ENCODE measurements at places on chromosomes 6 and 20. TPM values are rescaled to one million over a fixed set of nuclear protein-coding genes. Genes with fewer than 3 reads are reported as not detected.
A peak's percentile ranks its signal among the peaks of the same experiment; 100 is the strongest.

GMDS gene
- 37.7 TPM for total RNA-seq

RPN2 gene
- total RNA-seq, result 157 TPM

GRCh38 chr6:137646484-137646883 is 152.3 kb upstream of the OLIG3 start:
- no peak overlapping the region for H3K27ac ChIP-seq
- no peaks in the 10 kb centered on the region for H3K36me3 ChIP-seq
- no peak for DNase-seq
- peaks cover 6% of the 10 kb centered on the region for H3K4me1 ChIP-seq
- no peaks in the 10 kb centered on the region for H3K27me3 ChIP-seq
- H3K4me3 ChIP-seq, result no peak overlapping the region

DNA sequence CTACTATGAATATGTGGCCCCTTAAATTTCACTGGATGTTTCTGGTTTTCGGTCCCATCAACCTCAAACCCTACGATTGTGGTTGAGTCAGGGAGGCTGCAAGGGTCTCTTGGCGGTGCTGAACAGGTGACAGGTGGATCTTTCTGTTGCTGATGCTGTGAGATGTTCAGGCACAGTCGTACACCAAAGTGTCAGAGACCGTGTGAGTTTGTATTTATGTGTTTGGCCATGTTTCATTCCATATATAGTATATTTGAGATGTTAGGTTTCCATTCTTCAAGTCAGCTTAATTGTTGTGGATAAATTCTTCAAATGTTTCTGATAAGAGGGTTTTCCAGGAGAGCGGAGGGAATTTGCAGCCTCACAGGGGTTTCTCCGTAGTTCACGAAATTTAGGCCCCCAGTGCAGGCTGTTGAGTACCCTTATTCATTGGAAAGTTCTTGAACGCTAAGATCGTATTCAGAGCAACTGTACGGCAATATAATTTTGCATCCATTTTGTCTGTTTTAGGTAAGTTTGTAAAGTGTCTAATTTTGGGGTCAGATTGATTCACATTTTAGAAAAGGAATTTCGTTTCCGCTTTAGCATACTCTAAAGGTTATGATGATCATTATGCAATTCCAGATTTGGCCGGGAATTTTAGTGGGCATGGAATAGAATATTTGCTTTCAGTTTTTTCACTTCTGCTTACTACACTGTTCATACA is 1.2 kb downstream of the TAB2 start:
- H3K27ac ChIP-seq, result peak overlapping the region; percentile 66
- no peaks in the 10 kb centered on the region for H3K36me3 ChIP-seq
- peaks cover 7% of the 10 kb centered on the region for H3K4me1 ChIP-seq
- no peaks in the 10 kb centered on the region for H3K27me3 ChIP-seq
- peak overlapping the region; percentile 77 for H3K4me3 ChIP-seq

- DNase-seq, result no peak
- H3K36me3 ChIP-seq, result no peaks in the 10 kb centered on the region
- H3K27me3 ChIP-seq, result no peaks in the 10 kb centered on the region
- H3K27ac ChIP-seq, result peak overlapping the region; percentile 98
- H3K4me1 ChIP-seq, result peaks cover 86% of the 10 kb centered on the region
These were observed 91.5 kb downstream of the HIVEP2 start for GRCh38 chr6:142853244-142854180.

DNA sequence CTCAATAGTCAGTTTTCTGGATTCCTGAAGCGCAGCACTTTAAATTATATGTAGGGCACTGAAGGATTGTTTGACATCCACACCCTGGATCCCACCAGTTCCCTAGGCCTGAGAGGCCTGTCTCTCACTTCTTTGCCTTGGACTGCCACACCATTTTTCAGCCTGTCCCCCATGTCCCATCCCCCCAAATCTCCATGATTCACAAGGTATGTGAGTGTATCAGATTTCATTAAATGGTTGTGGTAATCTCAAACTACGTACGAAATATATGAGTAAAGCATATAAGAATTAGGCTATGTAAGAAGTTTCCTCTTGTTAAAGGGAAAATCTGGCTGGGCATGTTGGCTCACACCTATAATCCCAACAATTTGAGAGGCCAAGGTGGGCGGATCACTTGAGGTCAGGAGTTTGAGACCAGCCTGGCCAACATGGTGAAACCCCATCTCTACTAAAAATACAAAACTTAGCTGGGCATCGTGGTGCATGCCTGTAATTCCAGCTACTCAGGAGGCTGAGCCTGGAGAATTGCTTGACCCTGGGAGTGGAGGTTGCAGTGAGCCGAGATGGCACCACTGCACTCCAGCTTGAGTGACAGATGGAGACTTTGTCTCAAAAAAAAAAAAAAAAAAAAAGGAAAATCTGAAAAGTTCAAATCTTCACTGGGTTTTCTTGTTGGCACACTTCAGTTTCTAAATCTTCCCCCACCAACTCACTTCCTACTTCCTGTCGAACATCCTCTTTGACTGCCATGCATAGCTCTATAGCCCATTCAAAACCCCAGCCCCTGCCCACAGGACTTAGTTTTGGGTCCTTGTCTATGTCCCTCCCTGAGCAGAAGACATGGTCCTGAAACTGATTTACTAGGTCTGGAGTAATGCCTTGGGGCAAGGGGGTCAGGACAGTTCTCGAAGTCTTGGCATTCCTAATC is 97.3 kb upstream of the SHLD1 start:
- H3K36me3 ChIP-seq, result no peaks in the 10 kb centered on the region
- peaks cover 59% of the 10 kb centered on the region for H3K4me1 ChIP-seq
- no peak for DNase-seq
- H3K4me3 ChIP-seq, result no peak overlapping the region
- H3K27ac ChIP-seq, result peak overlapping the region; percentile 95
- H3K27me3 ChIP-seq, result no peaks in the 10 kb centered on the region

SLC35F1 gene
- total RNA-seq, result not detected

DNA sequence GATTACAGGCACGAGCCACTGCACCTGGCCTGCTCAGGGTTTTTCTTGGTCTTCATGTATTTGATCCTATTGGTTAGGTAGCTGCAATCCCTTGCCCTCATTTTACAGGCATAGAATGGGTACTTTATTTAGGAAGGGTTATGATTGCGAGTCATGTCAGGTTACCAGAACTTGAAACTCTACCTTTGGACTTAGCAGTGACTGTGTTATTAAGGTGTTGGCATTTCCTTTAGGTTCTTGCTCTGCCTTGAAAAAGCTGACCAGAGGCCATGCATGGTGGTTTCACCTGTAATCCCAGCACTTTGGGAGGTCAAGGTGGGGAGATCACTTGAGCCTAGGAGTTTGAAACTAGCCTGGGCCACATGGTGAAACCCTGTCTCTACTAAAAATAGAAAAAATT is 24.5 kb downstream of the JARID2 start:
- H3K4me3 ChIP-seq, result no peak overlapping the region
- H3K4me1 ChIP-seq, result peaks cover 44% of the 10 kb centered on the region
- no peaks in the 10 kb centered on the region for H3K27me3 ChIP-seq

ABHD16B gene
- total RNA-seq, result not detected

AKAP12 gene
- total RNA-seq, result 0.72 TPM

DNA sequence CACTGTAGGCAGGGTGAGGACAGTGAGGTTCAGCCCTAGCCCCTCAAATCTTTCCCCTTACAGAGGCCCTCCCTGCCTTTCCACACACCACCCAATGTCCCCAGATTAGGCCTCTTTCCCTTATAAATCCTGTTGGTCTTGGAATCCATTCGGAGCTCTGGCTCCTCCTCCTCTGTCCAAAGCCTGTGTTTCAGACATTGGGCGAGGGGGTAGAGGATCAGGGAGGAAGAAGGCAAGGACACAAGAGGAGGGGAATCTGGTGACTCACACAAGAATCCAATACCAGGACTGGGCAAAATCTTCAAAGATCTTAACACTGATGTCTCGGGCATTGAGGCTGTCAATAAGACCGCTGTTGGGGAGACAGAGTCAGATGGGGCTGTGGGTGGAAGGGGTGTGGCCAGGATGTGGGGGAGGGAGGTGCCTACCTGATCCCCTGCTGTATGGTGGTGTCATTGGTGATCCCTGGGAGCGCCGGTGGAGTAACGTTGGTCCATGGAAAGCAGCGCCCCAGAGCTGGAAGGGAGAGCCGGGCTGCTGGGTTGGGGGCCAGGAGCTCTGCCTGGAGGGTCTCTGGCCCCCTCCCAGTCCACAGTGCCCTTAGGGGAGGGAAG is 7.6 kb downstream of the SLC44A4 start:
- no peak overlapping the region for H3K4me3 ChIP-seq
- H3K27ac ChIP-seq, result no peak overlapping the region
- no peaks in the 10 kb centered on the region for H3K27me3 ChIP-seq
- H3K4me1 ChIP-seq, result no peaks in the 10 kb centered on the region

DNA sequence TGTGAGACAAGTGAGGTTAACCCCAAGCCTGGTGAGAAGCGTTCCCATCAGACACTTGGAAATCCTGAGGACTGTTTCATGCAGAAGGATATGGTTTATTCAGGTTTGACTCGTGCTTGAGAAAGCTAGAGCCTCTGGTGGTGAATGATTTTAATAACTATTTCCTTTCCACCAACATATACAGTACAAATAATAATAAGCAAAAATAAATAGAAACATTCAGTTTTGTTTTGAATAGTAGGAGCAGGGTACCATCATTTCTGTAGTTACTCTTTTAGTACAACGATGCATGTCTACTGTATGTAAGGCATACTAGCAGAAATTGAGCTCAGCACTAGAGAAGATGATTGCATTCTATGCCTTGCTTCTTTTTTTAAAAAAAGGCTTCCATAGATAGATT is 33.5 kb downstream of the PLG start:
- peaks cover 35% of the 10 kb centered on the region for H3K4me1 ChIP-seq
- H3K27me3 ChIP-seq, result no peaks in the 10 kb centered on the region
- H3K4me3 ChIP-seq, result no peak overlapping the region

- peaks cover 3% of the 10 kb centered on the region for H3K27me3 ChIP-seq
- H3K36me3 ChIP-seq, result no peaks in the 10 kb centered on the region
- H3K4me1 ChIP-seq, result peaks cover 3% of the 10 kb centered on the region
- no peak within 1 kb of the TSS for H3K27ac ChIP-seq
These were observed at the start of gene NKAIN2 for GRCh38 chr6:123803504-123804013. Gene NKAIN2 (plus strand): TSS chr6:123803865.

DNA sequence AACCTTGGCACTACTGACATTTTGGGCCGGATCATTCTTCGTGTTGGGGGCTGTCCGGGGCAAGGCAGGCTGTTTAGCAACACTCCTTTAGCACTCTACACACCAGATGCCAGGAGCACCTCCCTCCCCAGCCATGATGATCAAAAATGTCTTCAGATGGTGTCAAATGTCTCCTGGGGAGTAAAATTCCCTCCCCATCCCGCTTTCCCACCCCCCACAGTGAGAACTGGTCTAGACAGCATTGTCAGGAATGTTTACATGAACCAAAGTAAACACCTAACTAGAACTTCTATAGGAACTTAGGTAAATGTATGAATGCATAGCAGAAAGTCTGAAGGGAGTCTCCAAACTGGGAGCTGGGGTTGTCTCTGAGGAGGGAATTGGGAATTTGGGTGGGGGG is 70.0 kb upstream of the TOP1 start:
- no peaks in the 10 kb centered on the region for H3K36me3 ChIP-seq
- no peak for DNase-seq
- no peak overlapping the region for H3K27ac ChIP-seq
- H3K27me3 ChIP-seq, result no peaks in the 10 kb centered on the region
- no peak overlapping the region for H3K4me3 ChIP-seq

GRCh38 chr20:34222208-34222607 is 19.0 kb upstream of the ASIP start:
- peaks cover 3% of the 10 kb centered on the region for H3K27me3 ChIP-seq
- no peak overlapping the region for H3K4me3 ChIP-seq
- no peak for DNase-seq
- H3K4me1 ChIP-seq, result no peaks in the 10 kb centered on the region
- no peak overlapping the region for H3K27ac ChIP-seq

DNA sequence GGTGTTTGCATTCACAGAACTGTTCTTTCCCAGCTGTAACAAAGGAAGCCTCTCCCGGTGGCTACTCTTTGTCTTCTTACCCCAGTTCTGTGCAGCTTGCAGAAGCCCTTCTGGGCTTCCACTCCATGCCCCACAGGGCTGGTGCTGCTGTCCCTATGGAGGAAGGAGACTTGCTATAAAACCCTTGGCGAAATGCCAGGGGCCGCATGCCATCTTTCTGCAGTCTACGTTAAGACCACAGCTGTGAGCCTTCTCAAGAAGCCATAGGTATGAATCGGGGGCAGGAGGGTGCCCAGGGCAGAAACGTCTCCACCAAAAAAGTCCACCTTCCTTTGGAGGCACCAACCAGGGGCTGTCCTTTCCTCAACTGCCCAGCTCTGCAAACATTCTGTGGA is 60.7 kb downstream of the PRND start:
- no peak for DNase-seq
- no peak overlapping the region for H3K4me3 ChIP-seq
- H3K4me1 ChIP-seq, result no peaks in the 10 kb centered on the region
- no peak overlapping the region for H3K27ac ChIP-seq
- H3K27me3 ChIP-seq, result no peaks in the 10 kb centered on the region

DNA sequence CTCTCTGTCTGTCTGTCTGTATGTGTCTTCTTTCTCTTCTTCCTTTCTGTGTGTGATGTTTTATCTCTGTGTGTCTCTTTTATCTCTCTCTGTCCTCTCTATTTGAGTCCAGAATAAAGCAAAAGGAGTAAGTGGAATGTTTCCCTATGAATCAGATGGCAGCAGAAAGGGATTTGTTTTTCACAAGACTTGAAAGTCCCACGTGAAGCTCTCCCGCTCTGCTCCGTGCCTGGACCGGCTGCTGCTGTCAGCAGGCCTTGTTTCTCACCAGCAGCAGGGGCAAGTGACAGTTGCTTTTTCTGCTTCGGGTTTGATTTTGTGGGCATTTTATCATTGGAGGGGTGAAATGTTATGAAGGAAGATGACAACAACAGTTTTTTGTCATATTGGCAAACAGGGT is 212.7 kb downstream of the PACRG start:
- H3K4me3 ChIP-seq, result no peak overlapping the region
- no peaks in the 10 kb centered on the region for H3K4me1 ChIP-seq
- no peaks in the 10 kb centered on the region for H3K36me3 ChIP-seq
- H3K27ac ChIP-seq, result no peak overlapping the region
- no peak for DNase-seq

DNA sequence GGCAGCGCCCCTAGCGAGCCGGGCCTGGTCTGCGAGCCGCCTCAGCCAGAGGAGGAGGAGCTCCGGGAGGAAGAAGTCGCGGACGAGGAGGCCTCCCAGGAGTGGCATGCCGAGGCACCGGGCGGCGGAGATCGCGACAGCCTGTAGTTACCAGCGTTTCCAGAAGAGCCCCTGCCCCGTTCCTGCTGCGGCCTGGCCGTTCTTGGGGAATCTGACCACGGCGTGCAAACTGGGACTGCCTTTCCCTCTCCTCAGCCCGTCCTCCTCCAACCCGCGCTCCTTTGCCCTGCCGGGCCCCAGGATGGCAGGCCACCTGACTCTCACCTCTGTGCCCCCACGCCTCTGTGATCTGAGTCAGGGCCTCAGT is 802 bp downstream of the HDGFL1 start:
- no peak overlapping the region for H3K4me3 ChIP-seq
- H3K27me3 ChIP-seq, result no peaks in the 10 kb centered on the region
- H3K36me3 ChIP-seq, result no peaks in the 10 kb centered on the region
- no peak overlapping the region for H3K27ac ChIP-seq

RIN2 gene
- 8.5 TPM for total RNA-seq

RCAN2 gene
- not detected for total RNA-seq

TDRD6 gene
- not detected for total RNA-seq

GRCh38 chr6:154363821-154364220 is 7.2 kb upstream of the IPCEF1 start:
- no peaks in the 10 kb centered on the region for H3K36me3 ChIP-seq
- H3K4me1 ChIP-seq, result no peaks in the 10 kb centered on the region
- no peak overlapping the region for H3K27ac ChIP-seq
- peaks cover 5% of the 10 kb centered on the region for H3K27me3 ChIP-seq

Data from GM12878 (cell line).